ENCODE measurements at places on chromosomes 6 and 20. TPM values are rescaled to one million over a fixed set of nuclear protein-coding genes. Genes with fewer than 3 reads are reported as not detected.

Gene GGTLC1
- total RNA-seq, result not detected

Gene TUBB1
- not detected for total RNA-seq

Gene CCM2L
- total RNA-seq, result not detected

Gene SSTR4
- not detected for total RNA-seq

Gene BMP6
- total RNA-seq, result not detected

Gene TINAG
- not detected for total RNA-seq

Gene PPP1R11
- 48.1 TPM for total RNA-seq

Gene CUTA
- total RNA-seq, result 187 TPM

Gene RIPK1
- 28.1 TPM for total RNA-seq

Gene MAPK13
- 42.6 TPM for total RNA-seq

GRCh38 chr6:7579851-7580250, 10.1 kb upstream of the SNRNP48 start:
- H3K4me3 ChIP-seq, result no peak overlapping the region
- no peak for DNase-seq
- no peaks in the 10 kb centered on the region for H3K36me3 ChIP-seq
- H3K27ac ChIP-seq, result no peak overlapping the region
- H3K4me1 ChIP-seq, result no peaks in the 10 kb centered on the region

DNA sequence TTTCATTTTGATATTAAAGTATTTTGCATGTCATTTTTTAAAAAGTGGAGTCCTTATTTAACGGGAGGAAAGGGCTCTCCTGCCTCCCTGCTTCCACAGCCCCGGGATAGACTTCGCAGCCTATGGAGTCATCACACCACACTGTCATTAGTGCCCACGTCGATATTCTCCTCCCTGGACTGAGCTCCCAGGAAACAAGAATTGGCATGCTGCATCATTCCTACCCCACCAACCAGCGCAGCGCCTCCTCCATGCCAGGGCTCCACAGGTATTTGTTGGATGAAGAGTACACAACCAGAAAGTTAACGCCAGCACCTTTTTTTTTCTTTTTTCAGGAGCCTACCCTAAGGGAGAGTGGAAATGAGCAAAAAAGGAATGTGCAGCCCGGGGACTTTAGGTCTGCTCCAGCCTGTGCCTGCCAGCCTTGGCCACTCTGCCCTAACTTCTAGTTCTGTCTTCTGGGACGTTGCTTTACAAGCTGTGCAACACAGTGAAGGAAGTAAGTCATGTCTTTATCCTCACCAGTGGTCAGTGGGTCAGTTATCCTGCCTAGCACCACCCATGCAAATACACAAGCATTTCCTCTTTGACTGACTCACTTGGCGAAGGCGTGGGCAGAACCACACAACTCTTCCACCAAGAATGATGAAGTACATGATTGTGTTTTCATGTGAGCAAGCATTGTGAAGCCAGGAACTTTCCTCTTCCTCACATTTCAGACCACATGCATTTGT, 180.7 kb upstream of the UST start:
- no peak for DNase-seq
- H3K4me3 ChIP-seq, result no peak overlapping the region
- H3K27me3 ChIP-seq, result peaks cover 16% of the 10 kb centered on the region
- H3K4me1 ChIP-seq, result peaks cover 13% of the 10 kb centered on the region
- H3K36me3 ChIP-seq, result no peaks in the 10 kb centered on the region

DNA sequence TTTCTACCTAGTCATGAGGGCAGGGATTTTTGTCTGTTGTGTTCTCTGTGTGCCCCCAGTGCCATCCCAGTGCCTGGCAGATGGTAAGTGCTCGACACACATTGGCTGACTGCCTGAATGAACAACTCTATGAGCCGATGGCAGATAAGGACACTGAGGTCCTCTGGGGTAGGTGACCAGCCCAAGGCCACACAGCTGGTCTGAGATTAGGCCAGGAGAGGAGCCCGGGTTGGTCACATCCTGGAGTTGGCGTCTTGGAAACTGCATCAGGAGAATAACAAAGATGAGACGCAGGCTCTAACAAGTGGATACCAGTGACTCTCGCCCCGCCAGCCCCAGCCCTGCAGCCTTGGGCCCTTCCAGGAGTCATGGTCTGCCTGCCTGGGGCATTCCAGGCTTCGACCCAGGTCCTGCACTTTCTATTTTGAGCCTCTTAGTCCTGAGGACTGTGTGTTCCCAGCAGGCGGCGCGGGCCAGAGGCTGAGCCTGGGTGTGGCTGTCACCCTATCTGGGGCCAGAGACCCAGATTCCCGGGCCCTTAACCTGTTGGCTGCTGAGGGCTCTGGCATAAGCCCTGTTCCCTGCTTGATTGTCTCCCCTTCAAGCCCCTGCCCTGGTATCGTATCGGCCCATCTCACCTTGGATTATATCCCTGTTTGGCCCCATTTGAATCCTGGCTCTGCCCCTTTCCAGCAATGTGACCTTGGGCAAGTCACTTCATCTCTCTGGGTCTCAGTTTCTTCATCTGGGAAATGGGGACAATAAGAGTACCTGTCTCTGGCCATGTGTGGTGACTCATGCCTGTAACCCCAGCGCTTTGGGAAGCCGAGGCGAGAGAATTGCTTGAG, 88.3 kb downstream of the CEBPB start:
- H3K36me3 ChIP-seq, result no peaks in the 10 kb centered on the region
- DNase-seq, result no peak
- H3K27me3 ChIP-seq, result peaks cover 10% of the 10 kb centered on the region
- H3K4me3 ChIP-seq, result no peak overlapping the region
- H3K27ac ChIP-seq, result peak overlapping the region; percentile 28

- no peak for DNase-seq
- H3K4me1 ChIP-seq, result no peaks in the 10 kb centered on the region
- no peaks in the 10 kb centered on the region for H3K27me3 ChIP-seq
- no peaks in the 10 kb centered on the region for H3K36me3 ChIP-seq
- no peak overlapping the region for H3K4me3 ChIP-seq
- H3K27ac ChIP-seq, result no peak overlapping the region
Observed at GRCh38 chr20:41905199-41905598, 287.0 kb upstream of the CHD6 start.

- H3K27ac ChIP-seq, result no peak overlapping the region
- H3K4me1 ChIP-seq, result peaks cover 19% of the 10 kb centered on the region
- no peak overlapping the region for H3K4me3 ChIP-seq
Observed at GRCh38 chr20:62714006-62714405, 5.4 kb downstream of the NTSR1 start.

DNA sequence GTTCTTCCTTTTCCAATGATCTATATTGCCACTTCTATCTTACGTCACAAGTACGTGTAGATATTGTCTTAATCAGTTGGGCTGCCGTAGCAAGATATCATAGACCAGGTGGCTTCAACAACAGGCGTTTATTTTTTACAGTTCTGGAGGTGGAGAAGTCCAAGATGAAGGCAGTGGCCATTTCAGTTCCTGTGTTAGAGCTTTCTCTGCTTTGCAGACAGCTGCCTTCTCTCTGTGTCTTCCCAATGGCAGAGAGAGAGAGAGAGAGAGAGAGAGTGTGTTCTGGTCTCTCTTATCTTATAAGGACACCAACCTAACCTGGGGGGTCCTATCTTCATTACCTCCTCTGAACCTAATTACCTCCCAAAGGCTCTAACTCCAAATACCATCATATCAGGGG, 8.3 kb downstream of the HSF2 start:
- H3K4me3 ChIP-seq, result no peak overlapping the region
- DNase-seq, result no peak
- H3K4me1 ChIP-seq, result peaks cover 48% of the 10 kb centered on the region
- peaks cover 58% of the 10 kb centered on the region for H3K36me3 ChIP-seq
- no peaks in the 10 kb centered on the region for H3K27me3 ChIP-seq

DNA sequence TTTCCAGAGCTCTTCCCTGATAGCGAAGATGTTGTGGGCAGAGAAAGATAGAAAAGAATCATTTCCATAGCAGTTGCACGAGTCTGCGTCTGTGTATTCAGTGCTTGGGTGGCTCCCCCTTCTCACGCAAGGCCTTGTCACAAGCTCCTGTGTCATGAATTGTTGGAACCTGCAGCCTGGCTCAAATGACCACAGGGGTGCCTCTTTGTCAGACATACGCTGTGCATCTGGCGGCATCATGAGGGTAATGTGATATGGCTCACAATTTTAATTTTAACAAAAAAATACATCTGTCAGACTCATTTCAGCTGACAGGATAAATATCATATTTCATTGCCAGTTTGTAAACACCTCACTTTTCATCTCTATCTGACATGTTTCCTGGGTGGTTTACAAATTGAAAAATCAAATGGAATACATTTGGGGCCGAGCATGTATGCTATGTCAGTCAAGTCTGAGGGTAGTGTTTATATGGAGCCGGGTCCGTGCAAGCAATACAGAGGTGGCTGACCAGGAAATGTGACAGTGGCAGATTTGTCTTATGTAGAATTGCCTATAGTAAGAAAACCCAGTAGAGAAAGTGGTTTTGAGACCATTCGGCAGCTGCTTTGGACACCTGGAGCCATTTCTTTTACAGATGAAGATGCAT, 90.9 kb downstream of the CAP2 start:
- H3K36me3 ChIP-seq, result no peaks in the 10 kb centered on the region
- no peak for DNase-seq
- no peaks in the 10 kb centered on the region for H3K4me1 ChIP-seq
- H3K27me3 ChIP-seq, result no peaks in the 10 kb centered on the region
- H3K4me3 ChIP-seq, result no peak overlapping the region

DNA sequence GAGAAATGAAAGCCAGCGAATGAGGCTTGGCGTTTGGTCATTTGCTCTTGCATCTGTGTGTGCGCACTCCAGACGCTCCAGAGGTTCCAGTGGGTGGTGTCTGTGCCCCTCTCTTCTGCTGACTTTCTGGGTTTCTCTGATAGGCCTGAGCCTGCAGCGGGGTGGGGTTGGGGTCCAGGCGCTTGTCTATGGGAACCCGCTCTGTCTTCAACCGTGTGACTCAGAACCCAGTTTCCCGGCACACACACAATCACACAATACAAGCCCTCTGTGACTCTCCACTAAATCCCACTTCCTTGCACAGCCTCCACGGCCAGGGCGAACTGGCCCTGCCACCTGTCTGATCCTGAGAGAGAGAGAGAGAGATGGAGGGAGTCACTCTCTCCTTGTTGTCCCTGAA, 24.6 kb downstream of the RBM38 start:
- peaks cover 7% of the 10 kb centered on the region for H3K27me3 ChIP-seq
- peaks cover 21% of the 10 kb centered on the region for H3K4me1 ChIP-seq
- no peaks in the 10 kb centered on the region for H3K36me3 ChIP-seq
- DNase-seq, result no peak
- no peak overlapping the region for H3K27ac ChIP-seq

DNA sequence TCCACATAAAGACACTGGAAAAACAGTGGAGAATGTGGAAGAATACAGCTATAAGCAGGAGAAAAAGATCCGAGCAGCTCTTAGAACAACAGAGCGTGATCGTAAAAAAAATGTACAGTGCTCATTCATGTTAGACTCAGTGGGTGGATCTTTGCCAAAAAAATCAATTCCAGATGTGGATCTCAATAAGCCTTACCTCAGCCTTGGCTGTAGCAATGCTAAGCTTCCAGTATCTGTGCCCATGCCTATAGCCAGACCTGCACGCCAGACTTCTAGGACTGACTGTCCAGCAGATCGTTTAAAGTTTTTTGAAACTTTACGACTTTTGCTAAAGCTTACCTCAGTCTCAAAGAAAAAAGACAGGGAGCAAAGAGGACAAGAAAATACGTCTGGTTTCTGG, 57.1 kb downstream of the MAP3K4 start:
- H3K36me3 ChIP-seq, result peaks cover 9% of the 10 kb centered on the region
- no peak overlapping the region for H3K27ac ChIP-seq

GRCh38 chr20:49479785-49480184, 2.7 kb downstream of the KCNB1 start:
- no peaks in the 10 kb centered on the region for H3K36me3 ChIP-seq
- H3K4me1 ChIP-seq, result peaks cover 3% of the 10 kb centered on the region
- no peak for DNase-seq
- no peak overlapping the region for H3K4me3 ChIP-seq
- no peak overlapping the region for H3K27ac ChIP-seq
- peaks cover 29% of the 10 kb centered on the region for H3K27me3 ChIP-seq

DNA sequence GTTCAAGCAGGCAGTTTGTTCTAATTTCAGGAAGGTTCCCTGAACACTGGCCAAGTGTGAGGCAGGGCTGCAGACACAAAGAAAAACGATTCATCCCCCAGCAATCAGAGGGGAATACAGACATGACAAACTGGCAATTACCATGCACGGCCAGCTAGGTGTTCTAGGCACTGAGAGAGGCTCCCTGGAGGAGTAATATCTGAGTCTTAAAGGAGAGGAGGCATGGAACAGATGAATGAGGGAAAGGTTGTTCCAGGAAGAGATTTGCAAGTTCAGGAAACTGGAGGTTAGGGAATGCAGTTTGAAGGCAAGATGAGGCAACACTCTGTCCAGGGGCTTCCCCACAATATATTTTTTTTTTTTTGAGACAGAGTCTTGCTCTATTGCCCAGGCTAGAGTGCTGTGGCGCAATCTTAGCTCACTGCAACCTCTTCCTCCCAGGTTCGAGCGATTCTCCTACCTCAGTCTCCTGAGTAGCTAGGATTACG, 11.1 kb downstream of the RRAGD start:
- H3K4me3 ChIP-seq, result no peak overlapping the region
- DNase-seq, result no peak
- H3K36me3 ChIP-seq, result no peaks in the 10 kb centered on the region
- peaks cover 2% of the 10 kb centered on the region for H3K27me3 ChIP-seq
- H3K4me1 ChIP-seq, result peaks cover 3% of the 10 kb centered on the region

DNA sequence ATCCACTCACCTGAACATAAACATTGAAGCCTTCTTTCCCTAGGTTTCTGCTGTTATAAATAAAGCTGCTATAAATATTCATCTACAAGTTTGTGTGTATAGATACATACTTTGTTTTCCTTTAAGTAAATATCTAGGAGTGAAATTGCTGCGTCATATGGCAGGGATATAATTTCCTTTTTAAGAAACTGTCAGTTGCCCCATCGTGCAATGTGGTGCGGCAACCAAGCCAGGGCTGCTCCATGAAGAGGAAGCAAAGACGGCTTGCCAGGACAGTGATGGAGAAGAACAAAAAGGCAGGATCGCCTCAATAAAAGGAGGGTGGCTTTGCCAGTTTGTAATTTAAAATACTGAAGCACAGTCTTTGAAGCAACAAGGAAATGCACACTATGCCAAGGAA, 36.6 kb downstream of the CITED2 start:
- DNase-seq, result no peak
- H3K36me3 ChIP-seq, result no peaks in the 10 kb centered on the region
- no peaks in the 10 kb centered on the region for H3K27me3 ChIP-seq
- H3K4me1 ChIP-seq, result peaks cover 5% of the 10 kb centered on the region
- no peak overlapping the region for H3K4me3 ChIP-seq

DNA sequence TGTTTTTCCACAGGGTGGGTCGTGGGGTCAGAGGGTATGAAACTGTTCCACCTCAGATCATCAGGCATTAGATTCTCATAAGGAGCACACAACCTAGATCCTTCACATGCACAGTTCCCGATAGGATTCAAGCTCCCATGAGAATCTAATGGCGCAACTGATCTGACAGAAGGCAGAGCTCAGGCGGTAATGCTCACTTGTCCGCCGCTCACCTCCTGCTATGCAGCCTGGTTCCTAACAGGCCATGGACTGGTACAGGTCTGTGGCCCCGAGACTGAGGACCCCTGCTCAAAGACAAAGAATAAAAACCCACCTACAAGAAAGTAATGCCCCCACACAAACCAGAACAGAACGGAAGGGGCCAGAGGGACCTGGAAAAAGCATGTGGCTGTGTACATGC, 76.1 kb upstream of the SNX9 start:
- H3K27ac ChIP-seq, result no peak overlapping the region
- H3K4me1 ChIP-seq, result peaks cover 2% of the 10 kb centered on the region
- peaks cover 4% of the 10 kb centered on the region for H3K27me3 ChIP-seq

Measured in activated CD8-positive, alpha-beta T cell treated with anti-CD3 and anti-CD28 coated beads, Interleukin-2, amount 10 ng/mL, durations not matched to agents 7 days and 5 days (primary cell).